ENCODE measurements at places on chromosomes 2 and 18. TPM values are rescaled to one million over a fixed set of nuclear protein-coding genes. Genes with fewer than 3 reads are reported as not detected.

The ABHD3 gene
- total RNA-seq, result 5.3 TPM

The GALNT14 gene
- total RNA-seq, result 0.14 TPM

The SH2D6 gene
- total RNA-seq, result not detected

The GPR45 gene
- 0.22 TPM for total RNA-seq
